ENCODE measurements at places on chromosomes 7 and 10.

GRCh38 chr10:49540056-49540797, 1.3 kb upstream of the ERCC6 start:
- no peak for DNase-seq

- DNase-seq: no peak
Measured at GRCh38 chr10:127009366-127009765, 104.1 kb downstream of the DOCK1 start.

GRCh38 chr7:158111049-158111751, 476.4 kb downstream of the PTPRN2 start:
- DNase-seq: peak; percentile 54

GRCh38 chr7:124781418-124781817, 15.8 kb upstream of the GPR37 start:
- DNase-seq: no peak

DNA sequence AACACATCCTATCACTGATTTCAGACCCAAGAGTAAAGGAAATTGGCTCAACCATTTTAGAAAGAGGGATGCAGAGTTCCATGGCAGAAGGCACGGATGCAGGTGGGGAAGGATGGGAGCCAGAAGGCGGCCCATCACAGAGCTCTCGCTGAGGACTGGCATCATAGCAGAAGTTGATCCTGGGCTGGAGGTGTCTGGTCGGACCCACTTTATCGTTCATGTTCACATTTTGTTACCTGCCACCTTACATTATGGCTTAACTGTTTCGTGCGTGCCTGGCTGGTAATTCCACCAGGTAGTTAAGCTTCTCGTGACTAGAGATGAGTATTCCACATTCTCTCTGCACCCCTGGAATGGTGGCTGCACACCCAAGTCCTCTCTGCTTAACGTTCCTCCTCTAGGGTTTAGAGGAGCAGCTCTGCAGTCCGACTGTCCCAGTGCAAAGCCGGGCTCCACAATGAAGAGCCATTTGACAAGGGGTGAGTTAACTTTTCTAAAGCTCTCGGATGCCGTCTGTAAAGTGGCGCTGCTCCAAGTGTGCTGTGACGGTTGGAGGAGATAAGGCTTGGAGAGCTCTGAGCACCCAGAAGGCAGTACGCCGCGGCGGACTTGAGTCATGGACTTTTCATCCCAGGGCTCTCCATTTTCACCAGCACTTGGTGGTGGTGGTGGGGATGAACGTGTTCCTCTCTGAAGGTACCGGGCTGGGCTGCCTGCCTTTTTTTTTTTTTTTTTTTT, 157.1 kb upstream of the SHH start:
- DNase-seq: no peak

DNA sequence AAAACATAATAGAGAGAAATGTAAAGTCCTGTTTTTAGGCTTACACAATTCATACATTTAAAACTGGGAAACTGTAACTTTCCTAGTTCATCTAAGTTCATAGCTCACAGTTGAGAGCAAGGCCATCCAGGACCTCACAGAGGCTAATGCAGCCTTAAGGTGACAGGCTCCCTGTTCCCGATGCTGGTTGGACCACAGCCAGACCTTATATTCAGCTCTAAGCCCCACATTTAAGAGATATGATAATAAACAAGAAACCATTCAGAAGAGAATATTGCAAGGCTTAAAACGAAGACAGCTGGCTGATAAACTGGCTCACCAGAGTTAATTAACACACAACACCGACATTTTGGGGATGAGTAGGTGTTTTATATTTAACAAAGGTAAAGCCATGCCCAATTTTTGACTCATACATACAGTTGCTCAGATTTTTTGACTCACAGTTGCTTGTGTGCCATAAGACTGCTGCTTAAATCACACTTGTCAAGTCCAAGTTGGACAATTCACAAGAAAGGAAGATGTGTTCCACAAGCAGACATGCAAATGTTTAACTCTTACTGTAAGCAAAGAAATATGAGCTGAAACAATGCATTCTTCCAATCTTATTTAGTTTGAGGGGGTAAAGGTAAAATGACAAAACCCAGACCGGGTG, 41.1 kb upstream of the TMEM213 start:
- DNase-seq: no peak

GRCh38 chr7:91098566-91098965, 165.7 kb upstream of the FZD1 start:
- no peak for DNase-seq

- no peak for DNase-seq
Measured at GRCh38 chr10:31883397-31883796, 45.2 kb downstream of the ARHGAP12 start.

DNA sequence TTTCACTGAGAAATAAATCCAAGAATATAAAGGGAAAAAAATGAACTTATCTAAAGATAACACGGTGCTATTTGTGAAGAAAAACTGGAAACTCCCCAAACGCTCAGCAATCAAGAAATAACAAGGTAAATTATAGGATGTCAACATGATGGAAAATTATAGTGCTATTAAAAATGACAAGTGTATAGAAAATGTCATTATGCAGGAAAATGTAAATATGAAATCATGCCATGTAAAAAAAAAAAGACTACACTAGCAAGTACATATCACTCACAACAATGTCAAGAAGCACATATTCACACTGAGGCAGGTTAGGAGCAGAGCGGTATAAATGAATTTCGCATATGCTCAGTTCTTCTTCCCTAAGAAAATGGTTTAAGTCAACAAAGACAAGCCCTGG, 27.7 kb downstream of the KLRG2 start:
- no peak for DNase-seq

DNA sequence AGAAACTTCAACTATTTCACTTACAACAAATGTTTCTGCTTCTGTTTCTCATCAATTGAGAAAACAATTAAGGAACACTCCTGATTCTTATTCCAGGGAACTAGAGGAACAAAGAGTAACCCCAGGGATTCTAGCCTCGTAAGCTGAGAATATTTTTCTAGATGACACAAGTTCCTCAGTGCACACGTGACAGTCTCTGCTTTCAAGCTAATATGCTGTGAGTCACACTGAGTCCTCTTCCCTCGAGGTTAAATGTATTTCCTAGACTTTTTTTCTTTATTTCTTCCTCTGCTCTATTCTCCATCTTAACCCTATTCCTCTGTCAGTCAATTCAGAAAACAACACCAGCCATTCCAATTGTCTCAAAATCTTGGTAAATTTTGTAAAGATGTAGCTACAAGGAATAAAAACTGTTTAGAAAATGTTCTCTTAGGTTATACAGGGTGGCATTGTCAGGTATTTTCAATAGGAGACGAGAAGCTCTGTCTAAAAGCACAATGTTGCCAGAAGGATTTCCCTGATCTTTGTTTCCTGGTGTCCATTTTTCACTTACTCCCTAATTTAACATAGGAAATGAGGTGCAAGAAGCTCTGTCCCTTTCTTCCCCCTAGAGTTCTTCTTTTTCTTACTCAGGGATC, 5.8 kb upstream of the C1GALT1 start:
- DNase-seq: no peak

DNA sequence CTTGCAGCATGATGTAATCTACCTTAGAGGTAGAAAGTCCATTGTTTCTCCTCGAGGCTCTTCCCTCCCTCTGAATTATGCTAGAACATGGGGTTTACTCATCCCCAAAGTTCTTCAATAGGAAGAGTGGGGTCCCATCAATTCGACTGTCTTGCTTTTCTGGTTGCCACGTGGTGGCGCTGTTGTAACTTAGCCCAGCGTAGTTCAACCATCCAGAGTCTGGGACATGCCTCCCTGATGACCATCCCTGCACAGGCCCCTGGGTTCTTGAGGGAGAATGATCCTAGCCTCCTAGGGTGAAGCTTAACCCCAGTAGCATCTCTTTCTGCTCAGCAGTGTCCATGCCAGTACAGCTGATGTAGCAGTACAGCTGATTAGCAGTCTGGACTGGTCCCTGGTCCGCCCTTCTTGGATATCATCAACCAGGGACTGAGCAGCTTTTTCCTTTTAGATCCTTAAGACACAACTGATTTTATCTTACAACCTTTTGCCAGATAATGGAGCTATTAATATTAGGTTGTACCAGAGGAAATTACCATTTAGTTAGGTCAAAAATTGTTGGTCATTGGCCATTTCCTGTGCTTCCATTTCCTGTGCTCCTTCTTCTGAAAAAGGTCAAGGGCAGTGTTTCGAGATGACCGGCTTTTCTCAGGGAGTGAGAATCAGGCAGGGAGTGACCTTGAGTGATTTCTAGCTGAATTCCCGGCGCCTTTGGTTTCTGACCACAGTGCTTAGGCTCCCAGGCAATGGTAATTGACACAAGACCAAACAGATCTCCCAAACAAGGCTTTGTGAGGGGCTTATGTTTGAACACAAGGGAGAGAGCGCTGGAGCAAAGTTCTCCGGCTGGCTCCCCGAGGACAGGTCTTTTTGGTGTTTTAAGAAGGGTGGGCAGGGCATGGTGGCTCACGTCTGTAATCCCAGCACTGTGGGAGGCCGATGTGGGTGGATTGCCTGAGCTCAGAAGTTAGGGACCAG, 65.4 kb downstream of the TACC2 start:
- DNase-seq: no peak

GRCh38 chr10:64096941-64097340, 575.7 kb downstream of the REEP3 start:
- DNase-seq: no peak

DNA sequence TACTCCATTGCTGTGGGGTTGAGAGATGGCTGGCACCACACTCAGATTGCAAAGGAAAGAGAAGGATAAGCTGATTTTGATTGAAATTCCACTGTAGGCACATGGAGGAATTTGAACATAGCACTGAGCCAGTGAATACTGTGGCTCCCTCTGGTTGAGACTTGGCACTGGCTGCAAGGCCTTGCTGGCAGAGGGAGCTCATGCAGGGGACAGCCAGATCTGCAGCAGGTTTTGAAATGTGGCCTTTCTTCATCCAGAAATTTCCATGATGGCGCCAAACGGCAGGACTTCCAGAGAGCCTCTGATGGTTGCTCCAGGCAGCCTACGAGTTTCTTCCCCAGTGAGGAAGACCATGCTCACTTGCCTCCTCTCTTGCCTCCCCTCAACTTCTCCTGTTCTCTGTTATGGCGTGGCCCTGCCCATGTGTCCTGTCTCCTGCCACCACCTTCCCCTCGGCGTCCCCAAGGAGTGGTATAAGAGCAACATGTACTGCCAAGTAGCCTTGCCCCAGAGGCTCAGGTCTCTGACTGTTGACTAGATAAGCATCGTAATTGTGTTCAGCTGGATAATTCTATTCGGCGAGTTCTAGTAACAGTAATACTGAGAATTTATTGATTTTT, 265.6 kb downstream of the CCDC3 start:
- no peak for DNase-seq

GRCh38 chr10:110859206-110859972, 12.3 kb upstream of the PDCD4 start:
- DNase-seq: no peak

- DNase-seq: peak; percentile 29
Measured at GRCh38 chr7:139523199-139523941, at the start of gene CLEC2L. CLEC2L (plus strand) TSS chr7:139523685; CDS start chr7:139523928, 243 bp downstream.

GRCh38 chr10:80544316-80544953, 6.7 kb downstream of the SH2D4B start:
- DNase-seq: no peak

All from NCI-H526 treated with DMSO at 0.1 percent for 48 hours (cell line).